ENCODE measurements at places on chromosomes 5 and 9.

GRCh38 chr5:110707260-110707844 lies 19.1 kb downstream of the TMEM232 start:
- DNase-seq = no peak

DNA sequence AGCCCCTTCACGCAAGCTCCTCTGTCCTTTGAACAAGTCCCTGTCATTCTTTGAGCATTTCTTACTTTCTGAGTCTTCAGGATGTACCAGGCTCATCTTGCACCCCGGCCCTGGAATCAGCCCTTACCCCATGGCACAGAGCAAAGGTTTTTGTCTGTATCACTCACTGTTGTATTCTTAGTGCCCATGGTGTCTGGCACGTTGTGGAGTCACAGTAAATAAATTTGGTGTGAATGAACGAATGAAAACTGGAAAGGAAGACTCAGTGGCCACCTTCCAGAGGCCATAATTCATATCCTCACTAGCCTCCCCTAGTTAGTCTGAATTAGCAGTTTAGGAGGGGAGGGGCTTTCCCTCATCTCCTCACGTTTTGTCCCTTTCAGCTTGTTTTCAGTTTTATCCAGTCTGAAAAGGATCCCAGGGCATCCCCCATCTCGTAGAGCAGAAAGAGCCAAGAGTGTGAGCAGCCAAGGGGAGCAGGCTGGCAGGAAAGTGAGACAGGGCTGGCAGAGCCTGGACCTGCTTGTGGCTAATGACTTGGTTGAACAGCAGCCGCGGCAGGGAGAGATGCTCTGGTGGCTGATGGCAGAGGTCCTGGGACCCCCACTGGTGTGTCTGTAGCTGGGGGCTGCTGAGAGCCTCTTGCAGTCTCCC lies 42.7 kb downstream of the ZNF618 start:
- no peak for DNase-seq

GRCh38 chr9:107316795-107317661 lies 33.9 kb downstream of the RAD23B start:
- no peak for DNase-seq

- no peak for DNase-seq
These were observed 21.2 kb downstream of the CAST start for GRCh38 chr5:96683392-96683791.

GRCh38 chr9:19642256-19642655 lies 146.6 kb downstream of the SLC24A2 start:
- DNase-seq = no peak

GRCh38 chr5:67166460-67167285 lies 29.9 kb downstream of the CD180 start:
- peak; percentile 22 for DNase-seq
